ENCODE measurements at places on chromosomes 3 and 15. TPM values are rescaled to one million over a fixed set of nuclear protein-coding genes. Genes with fewer than 3 reads are reported as not detected.

IL5RA gene
- not detected for total RNA-seq

LRRK1 gene
- 20.1 TPM for total RNA-seq

IL17RD gene
- total RNA-seq, result 0.47 TPM

MAP3K13 gene
- 15.6 TPM for total RNA-seq

Measured in A549 treated with CpdA at 1 μM for 4 hours (cell line).